LHCN-M2 (cell line): ENCODE measurements at places on chromosomes 16 and 17. TPM values are rescaled to one million over a fixed set of nuclear protein-coding genes. Genes with fewer than 3 reads are reported as not detected.
A peak's percentile ranks its signal among the peaks of the same experiment; 100 is the strongest.

GRCh38 chr17:44354582-44355561 is 8.8 kb downstream of the FAM171A2 start:
- no peak for DNase-seq

DNA sequence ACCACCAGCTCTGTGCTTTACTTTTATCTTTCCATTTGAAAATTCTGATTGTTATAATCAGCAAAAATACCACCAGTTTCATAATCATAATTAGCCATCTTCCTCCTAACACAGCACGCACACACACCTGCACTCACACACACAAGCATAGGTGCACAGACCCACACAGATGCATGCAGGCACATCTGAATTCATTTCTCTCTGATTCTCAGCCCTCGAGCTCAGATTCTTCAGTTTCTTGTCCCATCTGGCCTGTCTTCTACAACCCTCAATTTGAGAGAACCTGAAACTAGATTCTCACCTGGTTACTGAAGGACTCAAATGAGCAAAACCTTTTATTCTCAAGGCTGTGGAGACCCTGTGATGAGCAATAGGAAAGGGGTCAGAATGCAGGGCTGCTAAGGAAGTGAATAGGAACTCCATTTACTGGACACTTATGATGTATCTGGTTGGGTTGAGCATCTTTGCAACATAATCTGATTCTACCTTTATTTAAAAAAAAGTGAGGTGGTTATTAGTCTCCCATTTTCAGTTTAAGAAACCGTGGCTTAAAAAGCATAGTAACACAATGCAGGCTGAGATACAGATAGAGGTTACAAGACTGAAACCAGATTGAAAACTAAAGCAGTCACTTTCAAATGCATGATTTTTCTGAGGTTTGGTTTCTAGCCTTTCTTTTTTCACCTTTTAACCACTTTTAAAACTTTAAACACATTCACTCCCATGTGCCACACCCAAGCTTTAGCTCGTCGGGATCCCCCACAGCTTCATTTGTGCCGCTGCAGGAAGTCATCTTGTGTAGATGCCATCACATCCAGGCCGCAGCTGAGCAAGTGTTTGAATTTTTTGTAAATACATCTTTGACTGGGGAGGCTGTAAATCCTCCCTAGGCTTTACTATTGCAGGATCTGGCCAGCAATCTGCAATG is 9.4 kb downstream of the KRT33A start:
- DNase-seq, result no peak

GRCh38 chr17:75637143-75637538 is 3.9 kb downstream of the SMIM5 start:
- DNase-seq, result no peak

- no peak for DNase-seq
These were observed 644 bp upstream of the RHOT1 start for GRCh38 chr17:32141679-32142037.

GRCh38 chr16:3825940-3826339 is 54.6 kb downstream of the CREBBP start:
- no peak for DNase-seq

DNA sequence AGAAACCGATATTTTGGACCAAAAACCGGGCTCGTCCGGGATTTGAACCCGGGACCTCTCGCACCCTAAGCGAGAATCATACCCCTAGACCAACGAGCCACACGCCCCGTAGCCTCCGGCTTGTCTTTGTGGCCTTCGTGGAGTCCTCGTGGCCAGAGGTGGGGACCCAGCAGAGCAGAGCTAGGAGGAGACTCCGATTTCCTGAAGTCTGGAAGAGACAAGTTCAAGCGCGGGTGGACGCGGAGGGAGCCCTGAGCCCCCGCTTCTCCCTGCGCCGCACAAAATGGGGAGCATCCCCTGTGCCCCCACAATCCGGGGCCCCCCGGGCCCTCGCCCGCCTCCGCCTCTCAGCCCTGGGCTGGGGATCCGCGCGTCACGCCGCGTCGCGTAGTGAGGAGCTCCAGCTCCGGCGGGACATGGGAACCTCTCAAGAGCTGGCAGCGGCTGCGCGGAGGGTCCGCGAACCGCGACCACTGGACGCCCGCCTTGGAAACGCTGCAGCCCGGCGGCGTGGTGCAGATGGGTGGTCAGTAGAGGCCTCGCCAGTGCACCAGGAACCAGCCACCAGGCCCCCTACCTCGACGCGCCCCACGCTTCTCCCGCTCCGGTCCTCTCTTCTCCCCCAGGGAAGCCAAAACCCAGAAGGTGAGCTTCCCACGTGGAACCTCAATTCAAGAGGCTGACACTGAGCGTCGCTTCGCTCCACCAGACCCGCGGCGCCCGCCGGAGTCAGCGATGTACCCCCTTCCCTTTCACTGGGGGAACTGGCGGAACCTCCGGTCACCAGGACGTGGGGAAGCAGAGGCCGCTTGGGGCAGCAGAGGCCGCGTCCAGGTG is 5.2 kb upstream of the OR1F1 start:
- peak; percentile 76 for DNase-seq

GRCh38 chr16:17511340-17511739 is 40.6 kb upstream of the XYLT1 start:
- no peak for DNase-seq

DNA sequence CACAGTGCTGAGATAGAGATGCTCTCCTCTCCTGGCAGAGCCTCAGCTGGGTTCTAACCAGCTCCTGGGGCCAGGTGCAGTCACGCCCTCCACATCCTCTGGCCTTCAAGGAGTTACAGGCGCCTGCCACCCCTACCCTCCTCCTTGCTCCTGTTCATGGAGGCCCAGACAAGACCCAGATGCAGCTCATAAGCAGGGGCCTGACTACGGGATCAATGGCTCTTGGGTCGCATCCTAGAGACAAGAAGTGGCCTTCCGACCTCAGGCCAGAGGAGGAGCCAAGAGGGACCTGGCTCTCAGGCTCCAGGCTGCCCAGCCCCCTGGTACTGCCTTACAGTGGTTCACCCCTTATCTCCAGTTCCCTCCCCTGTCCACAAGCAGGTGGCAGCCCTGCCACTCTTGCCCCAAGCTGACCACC is 23.0 kb downstream of the ARHGAP27 start:
- DNase-seq, result no peak

DNA sequence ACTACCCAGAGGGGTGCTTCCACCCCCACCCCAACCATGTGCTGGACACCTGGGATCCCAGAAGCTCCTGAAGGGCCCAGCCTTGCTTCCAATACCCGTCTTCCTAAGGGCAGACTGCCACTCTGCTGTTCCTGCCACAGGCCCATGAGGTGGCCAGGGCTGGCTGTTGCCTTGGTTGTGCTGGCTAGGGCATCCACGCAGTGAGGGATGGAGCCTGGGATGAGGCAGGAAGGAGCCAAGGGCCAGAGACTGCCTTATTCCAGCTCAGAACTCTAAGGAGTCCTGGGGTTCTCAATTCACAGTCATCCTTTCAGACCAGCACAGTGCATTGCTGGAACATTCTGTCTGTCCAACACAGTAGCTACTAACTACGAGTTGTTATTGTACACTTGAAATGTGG is 37.8 kb downstream of the BCO1 start:
- no peak for DNase-seq

DNA sequence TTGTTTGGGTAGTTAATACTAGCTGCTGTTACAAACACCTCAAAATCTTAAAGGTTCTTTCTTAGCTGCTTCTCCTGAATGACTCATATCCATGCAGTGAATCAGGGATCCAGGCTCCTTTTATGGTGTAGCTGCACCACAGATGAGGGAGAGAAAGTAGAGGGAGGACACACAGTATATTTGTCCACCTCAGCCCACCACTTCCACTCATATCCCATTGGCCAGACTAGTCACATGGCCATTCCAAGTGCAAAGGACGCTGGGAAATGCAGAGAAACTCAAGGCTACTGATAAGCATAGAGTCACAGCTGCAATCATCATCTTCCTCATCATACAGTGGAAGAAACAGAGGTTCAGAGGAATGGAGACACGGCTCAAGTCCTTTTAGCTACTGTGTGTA is 63.8 kb downstream of the GSG1L start:
- peak; percentile 32 for DNase-seq

- no peak for DNase-seq
These were observed 3.2 kb upstream of the ASB16 start for GRCh38 chr17:44167181-44167861.

GRCh38 chr17:2082003-2082781 is 27.3 kb downstream of the HIC1 start:
- DNase-seq, result peak; percentile 88

GRCh38 chr17:10792151-10792550 is 11.7 kb downstream of the TMEM238L start:
- no peak for DNase-seq

DNA sequence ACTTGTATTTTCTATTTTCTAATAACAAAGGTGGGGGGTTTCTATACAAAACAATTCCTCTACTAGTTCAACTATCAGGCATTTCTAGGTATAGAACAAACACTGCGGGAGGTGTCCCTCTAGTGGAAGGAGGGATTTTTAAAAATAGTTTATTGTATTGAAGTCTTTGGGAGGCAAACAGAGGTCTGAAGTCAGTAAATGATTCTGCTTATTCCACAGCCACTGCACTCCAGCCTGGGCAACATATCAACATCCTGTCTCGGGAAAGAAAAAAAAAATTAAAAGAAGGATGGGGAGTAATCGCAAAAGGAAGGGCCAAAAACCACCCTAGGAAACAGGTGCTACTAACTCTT is 648 bp upstream of the ERCC4 start:
- DNase-seq, result no peak

DNA sequence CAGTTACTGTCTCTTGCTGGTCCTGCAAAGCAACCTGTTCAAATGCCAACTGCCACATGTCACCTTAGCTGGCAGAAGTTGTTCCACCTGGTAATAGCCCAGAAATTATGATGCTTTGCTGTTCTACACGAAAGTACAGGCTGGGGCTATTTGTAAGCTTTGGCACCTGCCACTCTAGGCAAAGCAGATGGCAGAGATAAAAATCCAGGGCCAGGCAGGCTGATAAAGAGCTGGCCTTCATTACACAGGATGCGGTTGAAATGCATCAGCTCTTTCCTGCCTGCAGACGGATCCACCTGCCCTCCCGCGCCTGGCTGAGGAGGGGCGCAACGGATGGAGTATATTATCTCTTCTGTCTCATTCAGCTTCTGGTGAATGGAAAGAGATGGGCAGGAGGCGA is 29.3 kb upstream of the KDM8 start:
- DNase-seq, result no peak

DNA sequence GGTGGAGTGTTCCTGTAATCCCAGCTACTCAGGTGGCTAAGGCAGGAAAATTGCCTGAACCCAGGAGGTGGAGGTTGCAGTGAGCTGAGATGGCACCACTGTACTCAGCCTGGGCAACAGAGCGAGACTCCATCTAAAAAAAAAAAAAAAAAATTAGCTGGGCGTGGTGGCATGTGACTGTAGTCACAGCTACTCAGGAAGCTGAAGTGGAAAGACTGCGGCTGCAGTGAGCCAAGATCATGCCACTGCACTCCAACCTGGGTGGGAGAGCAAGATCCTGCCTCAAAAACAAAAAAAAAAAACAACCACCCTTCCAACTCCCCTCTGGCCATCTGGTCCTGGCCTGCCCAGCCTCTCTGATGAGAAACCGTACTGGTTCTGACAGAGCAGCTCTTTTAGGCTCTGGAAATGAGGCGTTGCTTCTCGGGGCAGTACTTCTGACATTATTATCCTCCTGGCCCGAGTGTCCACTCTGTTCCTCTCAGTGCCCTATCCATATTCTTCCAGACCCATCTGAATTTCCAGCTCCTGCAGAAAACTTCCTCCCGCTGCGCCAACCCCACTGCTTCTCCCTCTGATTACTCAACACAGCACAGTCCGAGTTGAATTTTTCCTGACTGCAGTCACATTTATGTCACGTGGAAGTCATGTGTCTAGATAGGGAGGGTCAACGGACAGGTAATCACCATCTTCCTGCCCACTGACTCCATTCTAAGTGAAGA is 13.3 kb downstream of the GGA2 start:
- DNase-seq, result peak; percentile 27

DNA sequence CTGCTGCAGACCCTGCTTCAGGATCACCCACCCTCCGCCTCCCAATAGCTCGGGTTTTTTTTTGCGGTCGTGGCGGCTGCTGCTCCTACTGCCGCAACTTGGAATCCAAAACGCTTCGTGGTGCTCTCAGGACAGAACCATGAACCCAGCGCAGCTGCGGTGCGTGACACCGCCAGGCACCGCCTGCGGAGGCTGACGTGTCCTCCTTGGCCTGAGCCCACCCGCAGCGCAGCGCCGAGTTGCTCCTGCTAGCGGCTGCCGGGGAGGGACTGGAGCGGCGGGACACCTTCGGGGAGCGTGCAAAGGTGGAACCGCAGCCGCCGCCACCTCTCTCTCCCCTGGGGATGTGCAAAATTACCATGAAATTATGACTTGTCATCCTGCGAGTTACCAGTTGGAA is 1893.0 kb downstream of the TP53TG3F start:
- no peak for DNase-seq

GRCh38 chr16:20826039-20826566 is 19.8 kb downstream of the REXO5 start:
- no peak for DNase-seq

DNA sequence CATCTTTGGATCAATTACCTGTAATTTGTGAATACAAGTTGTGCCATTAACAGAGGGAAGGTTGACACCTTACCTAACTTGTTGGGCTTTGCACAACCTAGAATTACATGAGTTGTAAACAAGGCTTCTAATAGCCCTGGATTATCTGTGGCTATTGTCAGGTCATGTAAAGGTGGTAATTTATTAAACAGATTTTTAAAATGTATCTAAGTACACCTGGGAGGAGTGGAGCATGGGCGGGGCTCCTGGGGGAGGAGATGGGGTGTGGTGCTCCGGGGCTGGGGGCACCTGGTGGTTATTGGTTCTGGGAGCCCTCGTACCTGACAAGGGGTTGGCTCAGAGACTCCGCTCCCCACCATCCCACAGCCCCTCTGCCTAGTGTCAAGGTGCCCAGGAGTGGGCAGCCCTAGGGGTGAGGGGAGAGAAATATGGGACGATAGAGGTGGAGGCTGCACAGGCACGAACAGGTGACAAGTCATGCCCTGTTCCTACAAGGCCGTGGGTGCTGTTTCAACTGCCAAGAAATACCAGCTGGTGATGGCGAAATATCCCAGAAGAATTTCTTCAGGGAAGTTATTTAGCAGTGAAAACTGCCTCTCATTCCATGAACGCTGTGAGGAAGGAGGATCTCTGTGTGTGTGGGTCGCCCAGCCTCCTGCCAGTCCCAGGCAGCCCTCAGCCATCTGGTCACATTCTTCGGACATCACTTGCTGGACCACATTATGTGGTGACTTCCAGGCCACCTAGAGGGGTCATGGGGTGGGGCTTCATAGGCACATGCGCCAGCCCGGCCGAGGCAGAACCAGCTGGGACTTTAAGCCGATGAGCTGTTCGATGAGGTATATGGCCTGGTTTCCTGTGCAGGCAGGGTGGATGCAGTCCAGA is 55.5 kb upstream of the IRX3 start:
- DNase-seq, result peak; percentile 83

Gene KRT16
- not detected in 2 replicates for total RNA-seq

Gene MT1G
- 1.9 TPM in 1 of 2 replicates, not detected in the other for total RNA-seq

Gene KCNH6
- not detected in 2 replicates for total RNA-seq

Gene DNAI2
- total RNA-seq, result not detected in 2 replicates

Gene ZFPM1
- total RNA-seq, result 1.1 and 2.2 TPM in 2 replicates

Gene MYH3
- total RNA-seq, result 0.19 and 0.40 TPM in 2 replicates

Gene PRDM7
- total RNA-seq, result not detected in 2 replicates

Gene PSMC5
- 51.4 and 71.6 TPM in 2 replicates for total RNA-seq
